ENCODE measurements at places on chromosomes 1 and 21.
A peak's percentile ranks its signal among the peaks of the same experiment; 100 is the strongest.

DNA sequence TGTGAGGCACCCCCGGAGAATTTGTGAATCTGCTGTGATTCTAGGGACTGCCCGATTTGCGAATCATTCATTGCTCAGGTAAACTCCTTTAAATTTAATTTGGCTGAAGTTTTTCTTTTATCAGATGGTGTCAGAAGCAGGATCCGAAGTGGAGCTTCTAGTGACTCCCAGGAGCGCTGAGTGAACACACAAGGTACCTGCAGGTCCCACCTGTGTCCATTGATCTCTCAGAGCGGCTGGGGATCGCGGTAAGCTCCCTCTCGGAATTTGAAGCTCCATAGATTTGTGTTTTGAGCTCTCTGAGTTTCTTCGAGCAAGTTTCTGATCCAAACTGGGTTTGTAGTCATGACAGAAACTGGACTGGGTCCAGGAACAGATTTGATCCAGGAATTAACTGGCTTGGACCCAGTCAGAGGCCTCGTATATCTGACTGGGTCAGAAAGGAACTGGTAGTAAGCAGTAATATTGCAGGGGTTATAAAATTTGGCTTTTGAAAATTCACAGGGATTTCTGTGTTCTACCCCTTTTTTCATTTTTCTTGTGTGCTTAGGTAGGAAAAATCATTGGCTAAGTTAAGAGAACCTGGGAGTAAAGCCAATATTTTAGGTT lies 56.2 kb upstream of the EDEM3 start:
- no peak for DNase-seq

- no peak for DNase-seq
These were observed 4.5 kb downstream of the SH3GLB1 start for GRCh38 chr1:86708920-86709319.

DNA sequence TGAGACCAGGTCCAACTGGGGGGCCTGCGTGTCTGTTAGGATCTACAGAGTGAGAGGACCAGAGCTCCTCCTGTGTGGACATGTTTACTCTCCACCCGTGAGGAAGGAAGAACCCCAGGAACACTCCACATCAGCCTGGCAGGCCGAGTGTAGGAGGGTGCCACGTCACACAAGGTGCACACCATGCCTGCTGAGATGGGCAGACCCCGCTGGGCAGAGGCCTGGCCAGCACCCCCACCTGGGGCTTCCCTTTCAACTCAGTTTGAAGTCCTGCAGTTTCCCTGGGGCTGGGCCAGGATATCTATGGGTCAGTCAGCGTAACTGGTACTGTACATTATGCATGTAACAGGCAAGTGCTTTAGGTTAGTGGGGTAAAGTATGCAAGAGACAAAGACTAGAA lies 30.1 kb upstream of the PCBP3 start:
- DNase-seq, result no peak

GRCh38 chr21:28892199-28893111 lies 100.2 kb downstream of the LTN1 start:
- DNase-seq, result no peak

- DNase-seq, result no peak
These were observed 132.8 kb downstream of the CLIC6 start for GRCh38 chr21:34801519-34802132.

GRCh38 chr1:15958793-15959192 lies 17.1 kb downstream of the ZBTB17 start:
- DNase-seq, result no peak

GRCh38 chr21:19124691-19125090 lies 721.1 kb upstream of the TMPRSS15 start:
- DNase-seq, result no peak

- DNase-seq, result peak; percentile 95
These were observed 700 bp upstream of the SYDE2 start for GRCh38 chr1:85201340-85202091.

DNA sequence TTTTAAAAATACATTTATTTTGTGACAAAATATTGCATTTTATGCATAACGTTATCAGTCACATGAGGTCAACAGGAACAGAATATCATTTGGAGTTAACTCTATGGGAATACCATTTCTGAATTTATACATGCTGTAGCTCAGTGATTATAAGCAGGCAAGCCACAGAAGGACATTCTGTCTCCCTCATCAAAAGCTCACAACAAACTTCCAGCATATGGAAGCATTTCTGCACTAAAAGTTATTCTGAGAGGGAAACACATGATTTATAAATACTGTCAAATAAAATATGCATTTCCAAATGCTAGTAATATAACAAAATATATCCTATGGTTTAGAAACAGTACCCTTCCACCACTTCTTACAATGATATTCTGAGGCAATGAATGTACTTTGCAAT lies 854.1 kb upstream of the B3GALT2 start:
- DNase-seq, result no peak

DNA sequence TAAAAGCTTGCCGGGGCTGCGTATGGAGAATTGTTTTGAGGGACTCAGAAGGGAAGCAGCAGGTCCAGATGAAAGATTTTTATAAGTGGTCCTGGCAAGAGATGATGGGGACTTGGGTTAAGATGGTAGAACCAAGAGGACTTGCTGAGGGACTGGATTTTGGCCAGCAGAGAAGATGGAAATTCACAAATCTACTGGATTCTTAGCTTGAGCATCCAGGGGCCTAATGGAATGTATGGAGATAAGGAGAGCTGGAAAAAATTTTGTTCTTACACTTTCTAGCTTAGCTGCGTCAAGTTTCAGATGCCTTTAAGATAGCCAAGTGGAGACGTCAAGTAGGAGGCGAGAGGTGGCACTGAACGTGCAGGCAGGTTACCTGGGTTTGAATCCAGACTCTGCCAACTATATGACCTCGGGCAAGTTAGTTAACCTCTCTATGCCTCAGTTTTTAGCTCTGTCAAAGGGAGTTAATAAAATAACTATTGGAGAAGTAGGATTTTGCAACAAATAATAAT lies 3.4 kb upstream of the RBP7 start:
- DNase-seq, result no peak

GRCh38 chr1:56061824-56062223 lies 517.5 kb downstream of the PLPP3 start:
- no peak for DNase-seq

GRCh38 chr21:39184050-39184980 lies 1.1 kb upstream of the PSMG1 start:
- DNase-seq, result no peak

DNA sequence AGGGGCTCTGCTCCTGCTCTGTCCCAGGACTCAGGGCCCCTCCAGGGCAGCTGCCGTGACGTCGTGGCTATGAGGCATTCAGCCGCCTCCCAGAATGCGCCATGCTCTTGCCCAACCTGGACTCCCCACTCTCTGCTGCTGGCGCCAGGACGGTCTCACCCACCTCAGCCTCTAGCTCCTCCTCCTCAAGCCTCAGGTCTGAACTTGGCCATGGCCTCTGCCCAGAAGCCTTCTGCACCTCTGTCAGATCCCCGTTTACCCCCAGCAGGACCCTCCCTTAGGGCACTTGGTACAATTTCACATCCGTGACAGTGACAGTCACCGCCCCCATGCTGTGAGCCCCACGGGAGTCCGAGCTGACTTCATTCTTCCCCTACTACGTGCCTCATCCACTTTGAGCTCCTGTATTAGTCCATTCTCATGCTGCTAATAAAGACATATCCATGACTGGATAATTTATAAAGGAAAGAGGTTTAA lies 4.9 kb downstream of the CSTB start:
- no peak for DNase-seq

DNA sequence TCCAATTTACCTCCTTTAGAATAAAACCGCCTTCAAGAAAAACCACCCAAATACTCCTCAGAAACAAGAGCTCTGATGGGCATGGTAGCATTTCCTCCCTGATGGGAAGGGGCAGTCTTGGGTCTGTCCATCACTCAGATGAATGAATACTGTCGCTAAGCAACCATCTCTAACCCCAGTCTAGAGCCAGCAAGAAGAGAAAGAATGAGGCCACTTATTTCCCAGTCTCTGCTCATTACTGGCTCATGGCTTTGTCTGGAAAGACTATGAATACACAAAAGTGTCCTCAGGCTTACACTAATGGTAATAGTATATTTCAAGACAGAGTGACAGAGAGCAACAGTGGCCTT lies 51.0 kb upstream of the F3 start:
- peak; percentile 82 for DNase-seq

DNA sequence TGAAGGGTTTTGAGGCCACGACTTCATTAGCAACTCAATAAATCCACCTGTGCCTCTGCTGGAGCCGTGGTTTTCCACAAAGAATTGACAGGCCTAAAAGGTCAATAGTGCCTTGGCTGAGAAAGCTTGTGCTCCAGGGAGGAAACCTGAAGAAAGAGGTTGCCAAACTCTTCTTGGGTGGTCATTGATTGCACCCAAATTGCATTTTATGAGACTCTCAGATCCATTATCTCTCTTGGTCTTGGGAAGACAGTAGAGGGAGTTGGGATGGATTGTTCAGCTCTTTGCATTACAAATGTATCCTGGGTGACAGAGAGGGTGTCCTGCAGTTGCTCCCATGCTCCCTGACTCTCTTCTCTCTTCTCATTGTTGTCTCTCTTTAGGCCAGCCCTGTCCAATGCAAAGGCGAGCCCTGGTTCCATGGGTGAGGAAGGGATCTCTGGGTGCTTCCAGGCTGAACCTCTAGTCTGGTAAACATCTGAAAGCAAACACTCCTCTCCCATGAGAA lies 46.1 kb upstream of the HTR1D start:
- peak; percentile 69 for DNase-seq

DNA sequence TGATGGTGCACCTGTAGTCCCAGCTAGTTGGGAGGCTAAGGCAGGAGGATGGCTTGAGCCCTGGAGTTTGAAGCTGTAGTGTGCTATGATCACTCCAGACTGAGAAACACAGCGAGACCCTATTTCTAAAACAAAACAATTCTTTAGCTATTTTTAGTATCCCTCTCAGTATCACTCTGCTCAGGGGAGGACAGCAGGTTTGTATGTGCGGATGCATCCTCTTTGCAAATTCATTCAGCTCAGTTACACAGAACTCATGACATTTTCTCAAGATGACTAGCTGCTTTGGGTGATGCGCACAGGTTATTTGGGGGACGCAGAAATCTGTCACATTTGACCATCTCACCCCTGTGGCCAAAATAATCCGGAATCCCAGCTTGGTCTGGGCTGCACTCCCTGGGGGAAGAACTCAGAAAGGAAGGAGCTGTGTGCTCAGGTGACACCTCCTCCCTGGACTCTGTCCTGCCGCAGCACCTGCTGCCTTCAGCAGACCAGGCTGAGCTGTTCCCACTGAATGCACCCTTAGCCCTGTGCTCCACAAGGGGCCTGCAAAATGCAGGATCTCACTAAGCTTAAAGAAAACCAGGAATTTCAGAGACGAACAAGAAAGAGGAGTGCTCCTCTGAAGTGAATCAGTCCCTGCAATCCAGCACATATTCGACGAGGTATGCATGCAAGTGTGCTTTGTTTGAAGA lies 89.5 kb upstream of the PGBD5 start:
- peak; percentile 21 for DNase-seq

DNA sequence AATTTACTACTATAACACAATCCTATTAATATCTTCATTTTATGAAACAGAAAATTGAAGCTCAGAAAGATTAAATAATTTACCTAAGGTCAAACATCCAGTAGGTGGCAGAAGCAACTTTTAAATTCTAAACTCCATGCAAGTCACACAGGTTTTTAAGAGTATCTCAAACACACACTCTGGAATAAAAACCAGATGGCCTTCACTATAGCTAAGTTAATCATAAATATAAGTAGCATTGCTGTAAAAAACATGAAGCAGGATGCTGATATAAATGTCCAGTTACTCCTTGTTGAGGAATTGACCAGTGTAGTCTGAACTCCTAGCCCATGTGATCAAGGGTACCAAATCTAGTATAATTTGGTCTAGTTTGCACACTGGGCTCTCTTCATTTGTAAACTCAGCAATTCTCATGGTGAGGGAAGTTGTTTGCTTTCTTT lies 9.4 kb upstream of the FMO3 start:
- DNase-seq, result peak; percentile 23

- no peak for DNase-seq
These were observed 52.8 kb downstream of the TRIM11 start for GRCh38 chr1:228353601-228354371.

DNA sequence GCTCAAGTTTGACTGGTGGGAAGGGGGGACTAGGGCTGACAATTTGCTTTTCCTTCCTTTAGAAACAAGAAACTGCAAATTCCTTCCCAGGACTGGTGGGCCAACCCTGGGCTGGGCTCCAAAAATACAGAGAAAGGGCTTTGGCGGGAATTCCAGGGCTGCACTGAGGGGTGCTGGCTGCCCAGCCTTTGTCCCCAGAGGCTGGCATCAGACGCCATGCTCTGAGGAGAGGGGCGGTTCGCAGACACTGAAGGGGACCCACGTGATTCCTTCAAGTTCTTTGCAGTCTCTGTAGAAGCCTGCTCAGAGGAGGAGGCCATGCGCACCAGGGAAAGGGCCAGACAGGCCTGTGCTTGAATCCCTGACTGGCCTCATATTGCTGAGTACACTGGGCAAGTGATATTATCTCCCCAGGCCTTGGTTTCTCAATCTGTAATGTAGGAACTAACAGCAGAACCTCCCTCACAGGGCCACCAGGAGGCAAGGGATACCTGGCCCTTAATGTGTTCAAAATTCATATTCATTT lies 119.5 kb downstream of the EPHB2 start:
- no peak for DNase-seq

GRCh38 chr1:97911266-97912215 lies 9.3 kb downstream of the DPYD start:
- DNase-seq, result no peak

DNA sequence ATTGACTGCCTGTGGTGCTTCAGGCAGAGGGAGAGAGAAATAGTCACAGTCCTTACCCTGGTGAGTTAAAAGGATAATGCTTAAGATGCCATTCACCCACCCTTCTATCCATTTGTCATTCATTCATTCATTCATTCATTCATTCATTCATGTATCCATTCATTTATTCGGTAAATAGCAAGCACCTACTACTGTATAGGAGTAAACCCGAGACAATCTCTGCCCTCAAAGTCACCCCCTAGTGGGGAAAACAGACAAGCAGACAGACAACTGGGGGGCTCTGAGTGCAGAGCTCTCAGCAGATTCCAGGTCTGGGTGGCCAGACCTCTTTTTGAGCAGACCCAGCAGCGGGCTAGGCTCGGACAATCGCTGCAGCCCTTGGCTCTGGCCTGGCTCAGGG lies 14.1 kb upstream of the ACTL8 start:
- no peak for DNase-seq

DNA sequence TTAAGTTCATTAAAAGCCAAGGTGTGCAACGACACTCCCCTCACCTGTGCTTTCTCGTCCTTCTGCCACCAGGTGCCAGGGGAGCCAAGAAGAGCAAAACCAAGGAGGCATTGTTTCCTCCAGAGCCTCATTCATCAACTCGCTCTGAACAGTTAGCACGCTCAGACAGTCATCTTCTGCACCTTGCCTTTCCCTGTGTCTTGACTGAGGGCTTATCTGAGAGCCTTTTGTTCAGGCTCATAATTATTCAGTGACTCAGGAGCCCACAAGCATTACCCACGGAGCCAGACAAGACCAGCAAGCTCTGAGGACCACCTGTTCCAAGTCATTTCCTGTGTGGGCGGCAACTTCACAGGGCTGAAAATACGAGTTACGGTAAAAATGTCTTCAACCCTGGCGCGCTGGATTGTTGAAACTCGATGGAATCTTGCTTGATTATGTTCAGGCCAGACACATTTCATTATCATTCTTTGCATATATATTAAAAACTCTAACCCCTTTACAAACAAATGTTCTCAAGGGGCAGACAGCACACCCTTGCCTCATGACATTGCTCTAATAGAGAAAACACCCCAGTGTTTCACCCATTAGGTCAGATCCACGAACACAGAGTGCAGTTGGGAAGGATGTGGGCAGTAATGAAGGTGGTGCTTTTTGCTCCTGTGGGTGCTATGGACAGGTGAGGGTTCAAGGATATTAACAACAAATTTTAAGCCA lies 89.7 kb upstream of the RUNX1 start:
- DNase-seq, result no peak

GRCh38 chr1:74362691-74363090 lies 127.5 kb downstream of the TNNI3K start:
- DNase-seq, result no peak

- DNase-seq, result peak; percentile 95
These were observed at the start of gene DHCR24 for GRCh38 chr1:54886724-54887664. DHCR24 (minus strand) TSS chr1:54887195; CDS start chr1:54887119, 76 bp downstream.

Measured in neural progenitor cell (in vitro differentiated cells).